Hematopoietic multipotent progenitor cell treated with erythropoietin and hydrocortisone succinate and interleukin-3 and kit ligand, for 4 days (in vitro differentiated cells): ENCODE measurements at places on chromosomes 1 and 21.
A peak's percentile ranks its signal among the peaks of the same experiment; 100 is the strongest.

DNA sequence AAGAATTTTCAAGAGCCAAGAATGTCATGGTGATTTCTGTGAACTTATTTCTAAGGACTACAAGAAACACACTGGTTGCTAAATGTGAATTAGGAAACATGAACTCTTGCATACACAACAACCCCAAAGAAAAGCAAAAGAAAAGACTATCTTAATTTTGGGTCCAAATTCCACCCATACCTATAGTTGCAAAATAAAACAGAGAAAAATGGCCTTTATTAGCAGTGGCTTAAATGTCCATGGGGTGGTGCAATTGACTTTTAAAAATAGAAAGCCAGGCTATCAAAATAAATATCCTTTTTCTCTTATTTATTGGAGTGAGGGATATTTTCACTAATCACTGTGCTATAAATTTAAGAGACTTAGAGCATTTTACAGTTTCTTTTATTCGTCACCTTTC lies 80.9 kb upstream of the DPYD start:
- DNase-seq: peak; percentile 37

DNA sequence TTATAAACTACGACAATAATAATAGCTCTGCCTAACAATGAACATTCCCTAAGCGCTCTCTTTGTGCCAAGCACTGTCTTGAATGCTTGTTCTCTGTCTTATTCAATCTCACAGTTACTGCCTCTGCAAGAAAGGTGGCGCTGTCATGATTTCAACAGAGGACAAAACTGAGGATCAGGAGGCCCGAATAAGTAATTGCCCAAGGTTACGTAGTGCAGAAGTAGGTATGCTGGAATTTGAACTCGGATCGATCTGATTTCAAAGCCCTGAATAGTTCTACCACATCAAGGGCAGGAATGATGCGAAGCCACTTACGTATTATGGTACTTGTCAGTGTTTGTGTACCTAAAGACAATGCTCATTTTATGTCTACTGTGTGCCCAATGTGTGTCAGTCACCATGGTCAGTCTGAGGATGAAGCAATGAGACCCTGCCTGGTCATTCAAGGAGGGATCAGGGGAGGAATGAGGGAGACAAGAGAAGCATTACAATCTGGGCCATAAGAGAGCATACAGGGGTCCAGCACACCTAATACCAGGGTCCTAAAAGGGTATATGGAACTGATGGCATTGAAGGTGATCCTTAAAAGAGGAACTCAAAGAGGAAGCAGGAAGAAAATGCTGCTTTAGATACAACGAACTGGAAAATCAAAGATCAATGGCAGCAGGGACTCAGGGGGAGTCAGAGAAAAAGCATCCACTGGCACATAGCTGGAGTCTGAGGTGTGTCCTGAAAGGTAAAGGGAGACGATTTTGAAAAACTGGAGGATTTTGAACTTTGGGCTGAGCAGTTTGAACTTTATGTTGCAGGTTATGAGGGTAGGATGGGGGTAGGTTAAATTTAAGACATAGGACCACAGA lies 389.2 kb downstream of the PLPP3 start:
- DNase-seq: peak; percentile 16

GRCh38 chr1:21794656-21795055 lies 11.7 kb upstream of the USP48 start:
- peak; percentile 66 for DNase-seq

DNA sequence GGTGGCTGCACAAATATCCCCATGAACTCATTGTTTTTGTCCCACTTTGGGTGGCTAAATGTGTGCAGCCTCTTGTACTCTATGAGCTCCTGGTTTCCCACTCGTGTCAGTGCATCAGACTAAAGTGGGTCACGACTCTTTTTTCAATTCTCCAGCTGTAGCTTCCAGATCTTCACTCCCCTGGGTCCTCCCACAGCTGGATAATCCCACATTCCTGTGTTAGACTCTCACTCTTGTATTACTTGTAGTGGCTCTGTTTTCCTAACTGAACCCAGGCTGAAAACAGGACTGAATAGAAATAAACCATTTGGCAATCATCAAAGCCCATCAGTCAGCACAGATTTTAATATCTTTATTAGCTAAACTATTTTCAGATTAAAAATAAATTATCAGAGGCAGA lies 60.4 kb downstream of the UBE2U start:
- DNase-seq: no peak

GRCh38 chr21:21481239-21481638 lies 483.0 kb downstream of the NCAM2 start:
- DNase-seq: no peak

GRCh38 chr1:54528613-54529012 lies 19.4 kb upstream of the ACOT11 start:
- DNase-seq: no peak
